Fibroblast of villous mesenchyme (primary cell): ENCODE measurements at places on chromosomes 4 and X. TPM values are rescaled to one million over a fixed set of nuclear protein-coding genes. Genes with fewer than 3 reads are reported as not detected.

DNA sequence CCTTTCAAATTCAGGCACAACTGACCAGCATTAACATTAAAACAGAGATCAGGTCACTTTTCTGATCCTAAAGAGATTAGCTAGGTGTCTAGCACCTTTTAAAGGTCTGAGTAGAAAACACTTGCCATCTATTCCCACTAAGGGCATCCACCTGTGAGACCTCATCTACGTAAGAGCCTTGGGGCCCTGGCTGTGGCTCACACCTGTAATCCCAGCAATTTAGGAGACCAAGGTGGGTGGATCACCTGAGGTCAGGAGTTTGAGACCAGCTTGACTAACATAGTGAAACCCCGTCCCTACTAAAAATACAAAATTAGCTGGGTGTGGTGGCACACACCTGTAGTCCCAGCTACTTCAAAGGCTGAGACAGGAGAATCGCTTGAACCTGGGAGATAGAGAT lies 11.8 kb downstream of the TBC1D9 start:
- no peak for DNase-seq

- DNase-seq: peak; percentile 92
These were observed 14.7 kb upstream of the ANXA5 start for GRCh38 chr4:121711263-121712000.

DNA sequence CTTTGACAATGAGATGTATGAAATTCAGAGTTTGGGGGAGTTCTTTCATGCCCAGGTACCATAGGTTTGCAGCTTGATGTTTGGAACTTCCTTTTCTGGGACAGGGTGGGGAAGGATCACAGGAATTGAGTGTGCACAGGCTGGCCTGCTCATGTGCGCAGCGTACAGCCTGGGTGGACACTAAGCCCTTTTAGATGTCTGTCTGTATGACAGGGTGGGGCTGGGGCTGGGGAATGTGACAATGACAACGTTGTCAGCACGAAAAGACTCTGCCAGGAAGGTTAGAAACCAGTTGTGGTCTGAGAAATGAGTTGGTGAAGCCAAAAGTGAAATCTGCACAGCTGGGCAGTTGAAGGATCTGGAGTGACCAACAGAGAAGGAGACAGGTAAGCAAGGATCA lies 47.4 kb downstream of the WWC2 start:
- no peak for DNase-seq

Gene PQBP1
- 27.2 and 38.3 TPM in 2 replicates for total RNA-seq

DNA sequence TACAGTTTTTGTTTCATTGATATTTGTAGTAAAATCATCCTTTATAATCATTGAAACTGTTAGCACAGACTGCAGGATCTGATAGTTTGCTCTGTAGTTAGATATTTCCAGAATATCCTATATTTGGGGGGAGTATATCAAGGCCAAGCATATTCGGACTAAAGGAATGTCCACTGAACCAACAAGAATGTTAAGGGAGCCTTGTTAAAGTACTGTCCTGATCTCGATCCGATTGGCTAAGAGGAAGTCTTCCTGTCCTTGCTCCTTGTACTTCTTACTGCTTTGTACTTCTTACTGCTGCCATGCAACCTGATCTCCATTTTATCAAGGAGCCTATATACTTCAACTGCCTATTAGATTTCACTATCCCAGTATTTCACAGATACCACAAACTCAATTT lies 449.3 kb downstream of the RPA4 start:
- DNase-seq: peak; percentile 13

GRCh38 chrX:65609237-65609636 lies 58.2 kb upstream of the MSN start:
- no peak for DNase-seq

Gene SCLT1
- total RNA-seq: 19.3 and 28.1 TPM in 2 replicates

GRCh38 chr4:680551-680927 lies 6.2 kb downstream of the MYL5 start:
- DNase-seq: no peak

Gene STPG2
- total RNA-seq: under 0.01 and 0.32 TPM in 2 replicates

DNA sequence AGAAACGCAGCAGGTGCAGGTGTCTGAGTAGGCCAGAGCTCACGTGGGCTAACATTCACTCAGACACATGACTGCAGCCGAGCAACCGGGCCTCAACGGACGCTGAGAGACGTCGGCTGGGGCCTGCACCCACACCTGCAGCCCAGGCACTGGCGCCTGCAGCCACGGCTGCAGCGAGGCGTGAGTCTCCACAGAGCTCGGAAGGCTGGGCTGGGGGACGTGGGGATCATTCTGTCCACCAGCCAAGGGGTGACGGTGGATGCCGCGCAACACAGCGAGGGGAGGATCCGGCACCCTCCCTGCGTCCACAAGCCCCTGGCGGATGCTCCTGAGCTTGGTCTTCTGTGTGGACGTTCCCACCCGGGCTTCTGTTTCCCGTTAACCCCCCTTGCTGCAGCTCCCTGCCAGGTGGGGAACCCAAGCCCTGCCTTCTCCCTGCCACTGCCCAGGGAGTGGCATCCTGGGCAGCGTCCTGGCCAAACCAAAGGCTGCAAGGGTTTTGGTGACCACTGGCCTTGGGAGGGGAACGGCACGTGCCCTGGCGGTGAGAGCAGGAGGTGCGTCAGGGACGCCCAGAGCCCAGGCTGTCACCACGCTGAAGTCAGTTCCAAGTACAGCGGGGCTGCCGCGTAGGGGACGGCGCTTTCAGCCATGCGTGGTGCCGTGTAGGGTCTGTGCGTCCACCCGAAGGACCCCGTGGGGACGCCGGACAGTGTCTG lies 16.3 kb downstream of the PPP2R3B start:
- DNase-seq: no peak

- DNase-seq: no peak
These were observed 130.2 kb downstream of the ENOX2 start for GRCh38 chrX:130772776-130773143.

- DNase-seq: no peak
These were observed 132.6 kb downstream of the ADGRL3 start for GRCh38 chr4:61332693-61333092.

DNA sequence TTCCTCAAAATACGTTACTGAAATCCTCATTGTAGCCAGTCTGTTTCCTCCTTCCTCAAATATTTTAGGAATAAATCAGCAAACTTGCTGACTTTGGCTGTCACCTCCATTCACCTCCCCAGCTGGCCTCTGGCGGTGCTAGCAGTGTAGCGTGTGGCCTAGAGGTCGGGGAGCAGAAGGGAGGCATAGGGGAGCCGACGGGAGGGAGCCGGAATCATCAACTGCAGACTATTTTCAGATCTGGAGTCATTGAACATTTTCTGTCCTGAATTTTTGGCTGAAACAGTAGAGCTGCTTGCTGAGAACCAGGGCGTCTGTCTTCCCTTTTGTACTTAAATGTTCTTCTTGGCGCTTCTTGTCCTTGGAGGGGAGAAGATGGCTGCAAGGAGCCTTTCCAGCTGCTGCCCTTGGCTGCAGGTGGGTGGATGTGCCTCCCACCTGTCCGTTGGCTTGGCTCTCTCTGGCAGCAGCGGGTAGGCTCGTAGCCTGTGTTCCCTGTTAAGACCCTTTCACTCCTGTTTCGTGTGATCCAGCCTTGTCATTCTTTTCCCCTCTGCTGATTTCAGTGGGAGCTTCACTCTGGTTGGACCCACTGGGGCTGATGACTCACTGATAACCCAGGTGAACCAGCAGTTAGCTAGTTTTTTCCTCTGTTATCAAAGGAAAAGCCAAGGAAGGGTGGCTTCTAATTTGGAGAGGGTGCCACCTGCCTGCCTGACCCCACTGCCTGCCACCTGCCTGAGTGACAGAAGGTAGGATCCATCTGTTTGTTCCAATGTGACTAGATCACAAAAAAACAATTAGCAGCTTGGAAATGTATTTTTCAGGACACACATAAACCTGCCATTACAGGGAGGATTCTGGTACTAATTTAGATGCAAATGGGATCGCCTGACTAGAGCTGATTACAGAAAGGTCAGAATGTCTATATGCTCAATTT lies 135.9 kb downstream of the GATB start:
- no peak for DNase-seq

DNA sequence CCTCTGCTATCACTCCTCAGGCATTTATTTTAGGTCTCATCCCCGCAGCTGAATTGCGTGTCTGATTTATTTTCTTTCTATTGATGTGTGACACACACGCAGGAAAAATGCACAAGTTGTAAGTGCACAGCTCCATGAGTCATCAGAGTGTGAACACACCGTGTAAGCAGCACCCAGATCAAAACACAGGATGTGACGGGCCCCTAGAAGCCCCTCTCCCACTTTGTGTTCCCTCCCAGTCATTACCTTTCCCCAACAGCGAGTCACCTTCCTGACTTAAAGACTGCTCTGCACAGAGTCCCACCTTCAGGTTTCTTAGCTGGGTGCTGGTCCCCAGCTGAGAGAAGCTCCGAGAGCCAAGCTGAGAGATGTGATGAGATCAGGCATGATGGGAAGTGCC lies 436.7 kb downstream of the MID1IP1 start:
- no peak for DNase-seq

DNA sequence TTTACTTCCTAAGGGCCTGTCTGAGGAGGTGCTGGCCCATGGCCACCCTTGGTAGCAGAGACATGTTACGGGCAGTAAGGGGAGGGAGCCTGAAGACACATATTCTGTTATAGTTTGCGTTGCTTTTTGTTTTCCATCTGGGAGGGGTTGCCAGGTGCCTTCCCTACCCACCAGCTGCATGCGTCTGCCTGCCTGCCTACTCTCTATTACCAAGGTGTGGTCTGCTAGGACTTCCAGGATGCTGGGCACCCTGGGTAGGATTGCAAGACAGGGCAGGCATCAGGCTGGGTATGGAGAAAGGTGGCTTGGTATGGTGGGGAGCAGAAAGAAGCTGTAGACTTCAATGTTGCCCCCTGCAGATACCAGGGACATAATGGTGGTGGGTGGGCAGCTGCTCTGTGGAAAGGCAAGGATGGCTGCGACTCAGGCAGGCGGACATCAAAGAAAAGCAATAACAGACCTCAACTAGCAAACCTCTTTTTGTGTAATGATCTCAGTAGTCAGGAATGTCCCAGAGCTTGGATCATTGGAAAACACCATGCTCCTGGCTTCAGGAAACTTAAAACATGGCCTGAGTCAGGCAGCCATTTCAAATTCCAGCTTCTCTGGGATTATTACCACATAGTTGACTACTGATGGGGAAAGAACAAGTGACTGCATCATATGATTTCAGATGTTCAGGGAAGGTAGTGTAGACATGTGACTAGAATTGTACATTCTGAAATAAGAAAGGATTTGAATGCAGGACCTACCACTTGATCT lies 67.8 kb downstream of the HOPX start:
- peak; percentile 69 for DNase-seq

Gene TBC1D25
- 7.8 and 12.2 TPM in 2 replicates for total RNA-seq

DNA sequence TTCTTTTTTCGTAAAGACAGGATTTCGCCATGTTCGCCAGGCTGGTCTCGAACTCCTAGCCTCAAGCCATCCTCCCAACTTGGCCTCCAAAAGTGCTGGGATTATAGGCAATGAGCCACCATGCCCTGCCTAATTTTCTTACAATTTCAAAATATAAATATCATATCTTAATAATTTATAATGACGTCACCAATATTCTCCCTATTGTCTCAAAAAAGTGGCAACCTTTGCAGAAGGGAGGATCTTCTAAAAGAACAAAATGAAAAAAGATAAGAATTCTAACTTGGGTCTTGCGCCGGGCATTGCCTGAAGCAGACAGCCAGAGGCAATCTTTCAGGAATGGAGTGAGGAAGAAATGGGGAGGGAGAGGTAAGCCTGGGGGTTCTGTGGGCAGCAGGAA lies 37.9 kb upstream of the WAS start:
- DNase-seq: no peak

GRCh38 chrX:31058284-31058683 lies 13.6 kb downstream of the FTHL17 start:
- DNase-seq: no peak

Gene CPEB2
- 16.4 and 38.9 TPM in 2 replicates for total RNA-seq
